Stimulated activated CD8-positive, alpha-beta memory T cell treated with anti-CD3 and anti-CD28 coated beads, Interleukin-4, amount 100 ng/mL, for 24 hours (primary cell): ENCODE measurements at places on chromosomes 12 and 14.

GRCh38 chr12:10131111-10131690, 1.2 kb upstream of the CLEC7A start:
- DNase-seq, result no peak

- DNase-seq, result no peak
Observed at GRCh38 chr14:59305836-59306555, 117.5 kb downstream of the DAAM1 start.

DNA sequence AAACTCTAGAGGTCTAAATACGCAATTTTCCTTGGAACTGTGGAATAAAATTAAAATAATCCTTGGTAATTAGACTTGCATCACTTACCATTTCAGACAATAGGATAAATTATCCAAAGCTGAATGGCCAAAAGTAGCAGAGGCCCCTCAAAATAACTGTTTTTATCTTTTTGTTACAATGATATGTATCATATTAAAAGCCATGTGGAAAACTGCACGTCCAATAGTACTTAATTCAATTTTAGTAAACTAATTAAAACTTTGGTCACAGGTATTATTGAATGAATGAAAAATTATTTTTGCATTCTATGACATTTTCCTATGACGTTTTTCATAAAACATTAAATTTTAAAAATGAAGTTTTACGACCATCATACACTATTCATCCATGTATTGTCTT, 98.5 kb downstream of the CDK17 start:
- DNase-seq, result no peak

DNA sequence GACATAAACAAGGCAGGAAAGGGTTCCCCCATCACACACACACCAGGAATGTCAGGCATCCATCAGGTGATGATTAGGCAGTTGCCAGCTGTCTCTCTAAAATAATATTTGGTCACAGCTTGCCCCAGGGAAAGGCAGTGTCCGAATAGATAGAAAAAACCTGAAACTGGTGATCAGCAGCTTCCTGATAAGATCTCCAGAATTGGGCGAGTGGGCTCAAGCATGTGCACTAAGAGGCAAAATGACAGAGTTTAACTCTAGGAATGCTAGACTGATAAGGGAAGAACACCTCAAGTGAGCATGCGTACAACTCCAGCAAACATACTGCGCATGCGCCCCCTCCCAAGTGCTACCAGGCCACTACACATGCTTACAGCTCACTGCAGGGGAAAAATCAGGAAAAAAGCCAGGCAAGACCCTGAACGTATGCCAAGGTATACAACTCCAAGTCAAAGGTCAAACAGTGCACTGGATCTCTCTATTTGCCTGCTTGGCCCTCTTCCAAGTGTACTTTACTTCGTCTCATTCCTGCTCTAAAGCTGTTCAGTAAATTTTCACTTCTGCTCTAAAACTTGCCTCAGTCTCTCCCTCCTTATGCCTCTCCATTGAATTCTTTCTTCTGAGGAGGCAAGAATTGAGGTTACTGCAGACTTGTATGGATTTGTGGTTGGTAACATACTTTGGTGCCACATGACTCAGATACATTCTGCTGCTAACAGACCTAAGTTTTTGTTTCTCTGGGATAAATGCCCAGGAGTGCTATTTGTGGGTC, 73.5 kb upstream of the VASH1 start:
- no peak for DNase-seq

DNA sequence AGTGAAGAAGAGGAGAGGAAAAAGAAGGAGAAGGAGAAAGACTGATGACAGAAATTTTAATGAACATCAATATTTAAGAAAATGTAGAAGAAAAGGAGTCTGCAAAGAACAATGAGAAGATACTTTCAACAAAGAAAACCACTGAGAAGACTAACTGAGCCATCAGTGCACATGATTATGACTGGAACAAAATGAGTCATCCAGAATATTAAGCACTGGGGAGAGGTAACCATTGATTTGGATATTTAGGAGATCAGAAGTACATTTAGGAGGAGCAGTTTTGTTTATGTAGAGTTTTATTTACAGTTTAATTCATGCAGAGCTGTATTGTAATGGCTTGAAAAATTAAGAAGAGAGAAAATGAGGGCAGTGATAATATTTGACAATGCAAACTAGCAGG, 159.1 kb downstream of the C12orf50 start:
- DNase-seq, result no peak

GRCh38 chr14:51071857-51072256, 23.0 kb downstream of the TRIM9 start:
- no peak for DNase-seq

DNA sequence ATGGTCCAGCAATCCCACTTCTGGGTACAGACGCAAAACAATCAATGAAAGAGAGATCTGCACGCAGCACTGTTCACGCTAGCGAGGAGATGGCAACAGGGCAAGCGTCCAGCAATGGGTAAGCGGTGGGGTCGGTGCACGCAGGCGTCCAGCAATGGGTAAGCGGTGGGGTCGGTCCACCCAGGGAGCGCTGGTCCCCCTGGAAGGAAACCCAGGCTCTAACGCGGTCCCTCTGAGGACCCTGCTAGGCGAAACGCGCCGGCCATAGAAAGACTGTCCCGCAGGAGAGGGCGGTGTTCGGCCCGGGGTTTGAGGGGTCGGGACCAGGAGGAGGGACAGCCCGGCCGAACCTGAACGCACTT, 618 bp upstream of the PGAM5 start:
- no peak for DNase-seq

DNA sequence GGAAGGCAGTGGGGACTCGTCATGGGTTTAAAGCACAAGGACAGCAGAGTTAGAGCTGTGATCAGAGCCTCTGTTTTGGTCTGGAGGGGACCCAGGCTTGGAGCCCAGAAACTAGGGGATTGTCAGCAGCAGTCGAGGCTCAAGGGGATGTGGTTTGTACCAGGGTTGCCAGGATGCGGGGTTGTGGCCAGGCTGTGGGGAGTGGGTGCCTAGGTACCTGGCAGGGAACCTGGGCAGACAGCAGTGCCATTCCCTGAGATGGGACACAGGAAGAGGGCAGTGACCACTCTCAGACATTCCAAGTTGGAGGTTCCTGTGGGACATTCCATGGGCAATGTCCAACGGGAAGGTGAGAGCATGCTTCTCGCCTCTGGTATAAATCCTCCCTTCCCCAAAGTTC, 222.3 kb downstream of the SLC41A2 start:
- DNase-seq, result no peak

DNA sequence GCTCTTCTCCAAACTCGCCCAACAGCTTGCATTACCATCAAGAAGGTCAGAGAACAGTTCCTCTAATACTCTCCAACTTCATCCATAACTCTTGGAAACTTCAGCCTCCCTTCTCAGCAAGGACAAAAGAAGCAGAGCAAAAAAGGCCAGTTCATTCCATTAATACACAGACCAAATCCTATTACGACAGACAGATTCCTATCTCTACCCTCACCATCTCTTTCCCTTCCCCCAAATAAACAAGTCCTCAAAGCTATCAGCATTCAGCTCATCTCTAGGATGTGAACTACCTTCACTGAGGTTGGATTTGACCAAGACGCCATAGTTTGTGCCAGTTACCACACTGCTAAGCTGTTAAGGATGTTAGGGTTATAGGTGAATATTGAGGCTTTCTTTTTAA, 25.2 kb downstream of the SINHCAF start:
- DNase-seq, result no peak

- no peak for DNase-seq
Observed at GRCh38 chr14:68401855-68402254, 391.0 kb downstream of the ZFP36L1 start.

DNA sequence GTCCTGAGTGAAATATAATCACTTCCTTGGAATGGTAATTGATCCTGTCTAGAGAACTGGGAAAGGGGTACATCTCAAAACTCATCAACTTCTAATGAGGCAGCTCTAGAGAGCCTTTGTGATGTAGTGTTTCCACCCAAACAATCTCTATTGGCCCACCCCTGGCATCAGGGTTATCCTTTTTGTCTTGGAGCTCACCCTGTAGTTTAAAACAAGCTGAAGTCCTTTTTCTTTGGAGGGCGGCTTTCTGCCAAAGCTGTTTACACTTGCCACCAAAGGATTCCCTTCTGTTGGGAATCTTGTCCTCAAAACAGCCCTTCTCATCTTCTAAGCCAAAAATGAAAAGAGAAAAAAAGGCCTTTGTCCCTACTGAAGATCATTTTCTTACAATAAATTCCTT, 60.6 kb upstream of the GTF2A1 start:
- DNase-seq, result no peak

DNA sequence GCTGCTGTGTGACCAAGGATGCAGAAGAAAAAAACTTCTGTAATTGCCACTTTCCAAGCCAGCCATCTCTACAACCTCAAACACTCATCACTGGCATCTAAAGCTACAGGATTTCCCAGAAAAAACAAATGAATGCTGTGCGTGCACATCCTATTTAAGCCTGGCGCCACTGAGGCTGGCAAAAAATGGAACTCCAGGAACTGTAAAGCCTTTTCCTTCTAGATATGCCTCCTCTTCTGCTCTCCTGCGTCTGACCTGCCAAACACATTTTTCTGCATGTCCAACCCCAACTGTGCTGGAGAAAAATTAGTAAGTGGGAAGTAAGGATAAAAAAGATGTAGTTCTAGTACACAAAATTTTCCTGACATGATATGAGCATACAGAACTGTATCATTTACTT, 184.9 kb downstream of the ITPR2 start:
- DNase-seq, result no peak

GRCh38 chr14:103625356-103626095, 3.5 kb upstream of the KLC1 start:
- no peak for DNase-seq

DNA sequence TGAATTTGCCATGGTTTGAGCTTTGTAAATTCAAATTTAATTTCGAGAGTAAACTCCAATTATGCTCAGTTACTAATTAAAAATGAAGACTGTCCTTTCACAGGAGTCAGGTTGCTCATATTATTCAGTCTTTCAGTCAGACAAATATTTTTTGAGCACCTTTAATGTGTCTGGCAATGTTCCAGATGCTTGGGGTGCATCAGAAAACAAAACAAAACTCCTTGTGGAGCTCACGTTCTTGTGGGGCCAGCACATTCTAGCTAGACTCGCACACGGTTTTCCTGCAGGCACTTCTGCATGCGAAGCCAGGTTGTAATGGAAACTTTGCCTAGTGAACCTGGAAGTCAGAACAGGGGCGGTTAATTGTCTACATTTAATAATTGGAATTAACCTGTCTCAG, 64.0 kb upstream of the ATF1 start:
- no peak for DNase-seq

DNA sequence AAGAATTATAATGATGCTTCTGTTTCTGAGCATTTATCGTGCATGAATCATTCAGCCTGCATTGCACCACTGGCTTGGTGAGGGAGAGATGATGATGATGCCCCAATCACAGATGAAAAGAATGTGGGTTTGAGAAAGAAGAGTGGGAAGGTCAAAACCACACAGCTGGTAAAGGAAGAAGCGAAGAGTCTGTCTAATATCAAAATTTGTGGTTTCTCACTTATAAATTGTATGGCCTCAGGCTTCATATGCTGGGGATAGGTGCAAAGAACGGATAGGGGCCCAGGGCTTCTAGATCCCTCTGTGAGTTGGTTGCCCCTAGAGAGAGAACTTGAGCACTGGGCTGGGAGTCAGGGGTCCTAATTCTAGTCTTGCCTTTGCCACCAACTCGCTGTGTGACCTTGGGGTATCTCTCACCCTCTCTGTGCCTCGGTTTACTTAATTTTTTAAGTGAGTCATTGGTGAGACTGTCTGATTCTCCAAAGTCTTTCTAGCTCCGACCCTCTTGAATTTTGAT, 2.2 kb downstream of the OASL start:
- DNase-seq, result no peak

- DNase-seq, result no peak
Observed at GRCh38 chr12:130615861-130616345, 100.2 kb downstream of the RIMBP2 start.

DNA sequence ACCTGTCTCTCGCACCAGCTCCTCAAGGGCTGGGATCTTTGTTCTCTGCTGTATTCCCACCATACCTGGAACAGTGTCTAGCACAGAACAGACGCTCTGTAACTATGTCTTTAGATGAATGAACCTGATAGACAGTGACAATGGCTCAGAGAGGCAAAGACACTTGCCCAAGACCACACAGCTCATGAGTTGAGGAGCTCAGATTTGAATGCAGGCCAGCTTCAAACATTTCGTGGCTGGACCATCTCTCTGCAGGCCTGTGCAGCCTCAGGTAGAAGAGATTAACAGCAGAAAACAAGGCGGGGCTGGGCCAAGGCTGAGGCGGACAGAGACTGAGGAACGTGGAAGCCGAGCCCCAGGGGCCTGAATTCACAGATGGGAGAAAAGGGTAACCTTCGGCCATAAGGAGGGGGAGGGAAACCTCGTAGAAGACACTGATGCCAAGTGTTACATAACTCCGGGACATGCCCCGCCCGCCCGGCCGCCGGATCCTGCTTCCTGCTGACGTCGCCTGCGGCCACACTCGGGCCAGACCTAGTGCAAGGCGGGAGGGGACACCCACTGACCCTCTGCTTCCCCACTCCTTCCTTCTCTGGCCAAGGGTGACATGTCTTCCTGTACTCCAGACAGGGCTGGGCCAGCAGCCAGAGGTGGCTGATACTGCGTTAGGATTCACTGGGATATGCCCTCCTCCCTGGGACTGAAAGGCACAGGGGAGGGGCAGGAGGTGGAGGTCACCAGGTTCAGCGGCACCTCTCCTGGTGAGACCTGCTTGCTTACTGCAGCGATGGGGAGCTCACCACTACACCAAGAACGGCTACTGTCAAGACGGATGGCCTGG, 86.8 kb downstream of the RFLNA start:
- DNase-seq, result no peak

DNA sequence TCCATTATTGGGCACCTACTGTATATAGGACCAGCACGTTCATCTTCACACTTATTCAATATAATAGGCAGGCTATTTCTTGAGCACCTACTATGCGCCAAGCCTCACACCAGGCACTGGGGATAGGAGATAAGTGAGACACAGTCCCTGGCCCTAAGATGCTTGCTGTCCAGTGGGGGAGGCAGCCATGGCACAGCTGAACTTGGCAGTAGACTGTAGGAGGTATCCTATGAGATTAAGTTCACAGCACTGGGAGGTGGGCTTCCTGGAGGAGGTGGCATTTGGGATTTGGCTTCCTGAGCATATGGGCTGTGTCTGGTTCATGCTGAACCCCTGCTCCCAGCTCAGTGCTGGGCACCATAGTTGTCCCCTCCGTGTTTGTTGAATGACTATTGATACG, 65.1 kb downstream of the MVK start:
- DNase-seq, result no peak

- no peak for DNase-seq
Observed at GRCh38 chr12:105357162-105357691, 26.7 kb downstream of the C12orf75 start.

- DNase-seq, result no peak
Observed at GRCh38 chr12:71967211-71967610, 28.6 kb downstream of the TPH2 start.

- DNase-seq, result no peak
Observed at GRCh38 chr12:119114294-119114693, 64.4 kb upstream of the HSPB8 start.

- DNase-seq, result no peak
Observed at GRCh38 chr12:108822497-108823205, 34.7 kb downstream of the SSH1 start.
